Peyer's patch (tissue), 4 donors: ENCODE measurements at places on chromosomes 7 and 10.

- no peak for DNase-seq
Measured at GRCh38 chr7:92691578-92691977, 101.4 kb upstream of the FAM133B start.

DNA sequence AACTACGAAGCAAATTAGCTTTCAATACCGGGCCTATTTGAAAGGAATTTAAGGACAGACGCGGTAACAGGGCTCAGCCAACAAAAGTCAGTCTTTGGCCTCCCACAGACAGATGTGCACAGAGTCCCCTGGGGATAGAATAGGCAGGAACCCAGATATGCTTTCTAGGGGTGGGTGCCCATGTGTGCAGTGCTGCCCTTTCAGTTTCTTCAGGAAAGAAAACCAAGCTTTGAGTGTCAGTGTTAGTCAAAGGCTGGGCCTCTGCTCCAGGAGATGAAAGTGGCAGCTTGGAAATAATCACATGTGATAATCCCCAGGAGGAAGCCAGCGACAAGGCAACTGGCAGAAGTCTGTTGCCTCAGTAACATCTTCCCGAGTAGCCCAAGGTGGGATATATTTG is 43.8 kb upstream of the CSTF2T start:
- DNase-seq: no peak

DNA sequence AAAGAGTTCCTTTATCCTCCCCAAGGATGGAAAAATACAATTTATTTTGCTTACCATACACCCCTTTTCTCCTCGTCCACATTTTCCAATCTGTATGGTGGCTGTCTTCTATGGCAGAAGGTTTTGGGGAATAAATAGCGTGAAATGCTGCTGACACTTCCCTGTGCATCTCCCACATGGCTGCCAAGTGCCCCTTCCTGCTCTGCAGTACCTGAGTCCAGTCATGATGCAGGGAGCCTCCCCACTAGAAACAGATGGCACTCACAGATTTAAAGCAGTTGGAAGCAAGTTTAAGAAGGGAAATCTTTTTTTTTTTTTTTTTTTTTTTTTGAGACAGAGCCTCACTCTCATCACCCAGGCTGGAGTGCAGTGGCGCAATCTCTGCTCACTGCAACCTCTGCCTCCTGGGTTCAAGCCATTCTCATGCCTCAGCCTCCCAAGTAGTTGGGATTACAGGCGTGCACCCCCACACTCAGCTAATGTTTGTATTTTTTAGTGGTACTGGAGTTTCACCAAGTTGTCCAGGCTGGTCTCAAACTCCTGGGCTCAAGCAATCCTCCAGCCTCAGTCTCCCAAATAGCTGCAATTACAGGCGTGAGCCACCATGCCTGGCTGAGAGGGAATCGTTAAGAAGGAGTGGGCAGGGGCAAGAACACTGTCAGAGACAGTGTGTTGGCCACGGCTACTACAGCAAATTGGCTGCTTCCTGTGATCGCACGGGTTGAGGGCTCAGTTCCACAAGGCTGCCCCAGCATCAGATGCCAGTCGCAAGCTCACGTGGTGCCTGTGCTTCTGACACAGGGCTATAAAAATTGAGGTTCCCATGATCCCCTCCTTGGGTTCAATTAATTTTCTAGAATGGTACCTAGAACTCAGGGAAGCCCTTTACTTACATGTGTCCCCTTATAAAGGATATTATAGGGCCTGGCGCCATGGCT is 5.3 kb upstream of the PILRA start:
- DNase-seq: peak; percentile 89

- DNase-seq: no peak
Measured at GRCh38 chr10:97686301-97686961, 610 bp downstream of the AVPI1 start.

DNA sequence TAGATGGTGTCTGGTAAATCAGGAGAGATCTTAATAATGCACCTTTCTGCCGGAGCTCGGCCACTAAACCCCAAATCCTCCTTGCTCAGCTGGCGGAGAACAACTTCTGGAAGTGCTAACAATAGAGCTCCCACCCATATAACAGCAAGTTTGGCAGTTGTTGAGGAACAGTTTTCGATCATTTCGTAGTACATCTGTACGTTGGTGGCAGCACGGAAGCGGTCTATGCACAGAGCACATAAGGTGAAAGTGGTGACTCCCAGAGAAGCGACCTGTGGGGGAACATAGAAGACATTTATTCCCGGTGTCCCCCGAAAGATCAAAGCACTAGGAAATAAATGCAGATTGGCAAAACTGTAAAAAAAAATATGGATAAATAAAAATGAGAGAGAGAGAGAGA is 18.5 kb downstream of the GPR37 start:
- no peak for DNase-seq

GRCh38 chr10:77611221-77611620 is 26.4 kb downstream of the KCNMA1 start:
- no peak for DNase-seq

GRCh38 chr10:46560952-46561351 is 4.5 kb upstream of the GPRIN2 start:
- DNase-seq: no peak

- DNase-seq: peak; percentile 78
Measured at GRCh38 chr7:75642810-75643486, 95.8 kb downstream of the HIP1 start.

DNA sequence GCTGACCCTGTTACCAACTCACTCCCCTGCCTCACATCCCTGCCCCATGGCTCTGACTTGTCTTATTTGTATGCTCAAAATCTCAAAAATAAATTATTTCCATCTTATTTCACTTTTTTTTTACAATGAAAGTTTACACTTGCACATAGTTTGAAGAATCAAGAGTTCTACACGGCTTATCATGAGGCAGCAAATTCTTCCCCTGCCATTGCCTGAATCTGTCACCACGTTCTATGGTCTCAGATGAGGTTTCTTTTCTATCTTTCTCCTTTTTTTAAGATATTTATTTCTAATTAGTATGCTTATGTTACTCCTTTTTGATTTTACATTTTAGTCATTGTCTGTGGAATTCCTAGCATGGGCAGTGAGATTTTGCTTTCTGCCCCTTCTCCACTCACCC is 28.4 kb downstream of the ARHGAP22 start:
- DNase-seq: no peak

DNA sequence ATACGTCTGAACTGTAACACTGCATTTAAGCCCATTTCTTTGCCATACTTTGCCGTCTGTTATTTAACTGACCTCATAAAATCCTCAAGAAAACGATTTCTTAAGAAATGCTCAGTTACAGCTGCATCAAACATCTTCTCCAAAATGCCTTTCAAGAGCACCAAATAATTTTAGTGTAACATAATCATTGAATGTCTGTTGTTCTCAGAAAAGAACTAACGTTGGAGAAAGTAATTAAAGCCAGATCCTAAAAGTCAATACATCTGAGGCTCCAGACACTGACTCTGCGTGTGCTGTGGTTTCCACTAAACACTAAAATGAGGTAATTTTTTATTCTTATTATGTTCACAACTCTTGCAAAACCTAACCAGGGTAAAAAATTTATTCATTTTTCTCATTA is 63.7 kb upstream of the LRRC17 start:
- DNase-seq: no peak

DNA sequence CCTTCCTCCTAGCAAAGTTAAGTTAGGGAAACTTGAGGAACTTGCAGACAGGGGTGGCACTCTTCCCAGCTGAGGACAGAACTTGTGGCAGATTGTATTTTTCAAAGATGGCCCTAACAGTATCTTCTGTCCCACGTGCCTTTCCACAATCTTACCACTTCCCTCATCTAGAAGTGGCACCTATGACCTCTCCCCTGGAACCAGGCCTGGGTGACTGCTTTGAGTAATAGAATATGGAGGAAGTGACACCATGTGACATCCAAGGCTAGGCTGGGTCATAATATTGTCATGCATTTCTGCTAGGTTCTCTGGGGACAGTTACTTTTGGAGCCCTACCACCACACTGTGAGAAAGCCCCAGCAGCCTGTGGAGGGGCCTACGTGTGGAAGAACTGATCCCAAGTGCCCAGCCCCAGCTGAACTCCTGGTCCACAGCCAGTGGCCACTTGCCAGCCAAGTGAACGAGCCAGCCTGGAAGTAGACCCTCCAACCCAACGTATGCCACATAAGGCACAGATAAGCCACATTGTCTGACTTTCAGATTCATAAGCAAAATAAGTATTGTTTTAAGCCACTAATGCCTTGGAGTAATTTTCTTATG is 193.7 kb downstream of the PTPN20 start:
- DNase-seq: no peak

- DNase-seq: no peak
Measured at GRCh38 chr7:18421297-18422002, 74.1 kb upstream of the HDAC9 start.

DNA sequence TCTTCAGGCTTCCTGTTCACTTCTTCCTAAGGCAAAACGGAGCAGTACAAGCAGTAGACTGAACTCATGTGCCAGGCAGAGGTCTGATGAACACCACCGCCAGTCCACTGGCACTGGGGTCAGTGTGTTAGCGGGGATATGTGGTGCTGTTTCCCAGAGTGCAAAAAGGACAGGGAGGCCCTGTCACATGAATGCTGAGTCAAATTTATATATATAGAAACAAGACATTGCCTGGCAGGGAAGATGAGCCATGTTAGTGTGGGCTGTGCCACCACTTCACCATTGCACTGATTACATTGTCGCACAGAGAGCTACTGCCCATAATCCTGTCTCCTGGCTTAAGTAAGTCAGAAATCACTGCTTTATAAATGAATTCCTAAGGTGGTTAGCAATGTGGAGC is 122.2 kb upstream of the AMPH start:
- no peak for DNase-seq

DNA sequence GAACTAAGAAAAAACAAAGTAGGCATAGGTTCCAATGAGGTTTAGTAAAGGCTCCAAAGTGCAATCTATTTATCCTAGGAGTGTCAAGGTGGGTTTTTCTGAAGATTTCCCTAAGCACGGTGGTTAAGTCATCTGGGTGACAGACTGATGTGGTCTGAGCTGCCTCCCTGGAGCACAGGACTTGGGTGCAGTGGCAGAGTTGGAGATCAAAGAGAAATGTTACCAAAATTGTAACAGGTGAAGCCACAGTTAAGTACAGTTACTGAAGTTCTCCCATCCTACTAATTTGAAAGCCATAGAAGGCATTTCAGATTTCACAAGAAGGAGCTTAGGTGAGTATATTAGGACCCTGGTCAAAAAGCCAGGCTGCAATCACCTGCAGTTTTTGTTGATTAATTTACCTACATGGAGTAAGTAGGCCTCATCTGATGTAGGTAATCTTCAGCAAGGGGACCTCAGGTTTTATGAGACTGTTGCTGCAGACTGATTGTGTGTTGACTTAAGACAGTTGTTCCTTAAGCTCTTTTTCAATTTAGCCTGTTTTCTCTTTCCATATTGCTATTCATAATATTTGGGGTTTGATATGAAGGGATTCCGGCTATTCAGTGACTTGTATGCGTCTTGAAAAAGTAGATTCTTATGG is 3.0 kb downstream of the DLX6 start:
- DNase-seq: no peak

GRCh38 chr10:88851706-88852105 is at the start of gene ANKRD22:
TSS of gene ANKRD22 (minus strand) at chr10:88851844. CDS start at chr10:88851607, 237 bp downstream.
- peak; percentile 79 for DNase-seq

- no peak for DNase-seq
Measured at GRCh38 chr10:22976534-22976933, 48.7 kb downstream of the ARMC3 start.

DNA sequence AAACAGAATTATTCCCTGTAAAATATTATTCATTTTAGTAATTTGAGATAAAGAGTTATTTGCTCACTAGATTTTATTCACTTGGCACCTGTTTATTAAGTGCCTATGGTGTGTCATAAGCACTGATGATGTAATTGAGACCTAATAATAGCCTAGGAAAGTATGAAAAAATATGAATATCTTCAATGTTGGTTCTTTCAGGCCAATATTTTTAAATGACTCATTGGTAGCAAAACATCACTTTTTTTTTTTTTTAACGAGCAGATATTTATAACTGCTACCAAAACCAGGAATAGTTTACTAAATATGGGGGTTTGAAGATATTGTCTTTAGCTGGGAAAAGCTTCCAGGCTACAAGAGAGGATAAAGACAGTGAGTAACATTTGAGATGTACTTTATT is 228.0 kb downstream of the PRKG1 start:
- no peak for DNase-seq

- DNase-seq: no peak
Measured at GRCh38 chr7:84399661-84400060, 205.1 kb upstream of the SEMA3A start.

GRCh38 chr7:55526770-55527169 is 45.5 kb downstream of the VOPP1 start:
- peak; percentile 72 for DNase-seq

- DNase-seq: no peak
Measured at GRCh38 chr7:78476851-78477405, 678.4 kb downstream of the PHTF2 start.

DNA sequence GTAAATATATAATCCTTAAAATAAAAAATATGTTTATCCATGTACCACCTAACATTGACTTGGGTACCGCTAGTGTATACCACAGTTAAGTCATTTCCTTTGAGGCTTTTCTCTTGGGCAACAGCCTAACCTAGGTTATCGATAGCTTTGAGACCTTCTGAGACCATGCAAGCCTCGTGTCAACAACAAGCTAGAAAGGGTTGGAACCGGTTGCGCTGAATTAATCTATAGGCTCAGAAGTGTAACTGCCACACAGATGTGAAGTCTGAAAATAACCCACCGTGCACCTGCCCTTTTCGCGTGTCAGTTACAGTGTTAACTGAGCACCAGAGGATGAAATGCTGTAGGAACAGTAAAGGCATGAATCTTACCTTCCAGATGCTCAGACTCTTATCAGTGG is 59.8 kb downstream of the ARID5B start:
- no peak for DNase-seq

- DNase-seq: no peak
Measured at GRCh38 chr10:126110489-126111180, 214.3 kb downstream of the FANK1 start.

DNA sequence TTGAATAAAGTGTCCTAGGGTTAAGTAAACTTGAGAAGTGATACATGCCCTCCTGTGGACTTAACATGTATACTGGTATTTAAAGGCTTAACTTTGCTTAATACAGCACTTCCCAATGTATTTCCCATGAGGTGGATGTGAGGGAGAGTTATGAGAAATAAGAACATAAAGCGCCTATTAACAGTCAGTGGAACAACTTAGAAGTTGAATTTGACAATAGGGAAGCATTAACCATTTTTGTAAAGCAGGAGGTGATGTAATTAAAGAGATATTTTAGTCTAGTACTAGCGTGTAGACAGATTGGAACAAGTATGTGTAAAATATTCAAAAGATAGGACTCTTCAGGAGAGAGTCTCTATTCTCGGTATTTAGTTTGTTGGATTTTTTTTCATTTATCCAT is 322.4 kb downstream of the GPR158 start:
- DNase-seq: no peak
